ENCODE measurements at places on chromosomes 7 and 10.
A peak's percentile ranks its signal among the peaks of the same experiment; 100 is the strongest.

DNA sequence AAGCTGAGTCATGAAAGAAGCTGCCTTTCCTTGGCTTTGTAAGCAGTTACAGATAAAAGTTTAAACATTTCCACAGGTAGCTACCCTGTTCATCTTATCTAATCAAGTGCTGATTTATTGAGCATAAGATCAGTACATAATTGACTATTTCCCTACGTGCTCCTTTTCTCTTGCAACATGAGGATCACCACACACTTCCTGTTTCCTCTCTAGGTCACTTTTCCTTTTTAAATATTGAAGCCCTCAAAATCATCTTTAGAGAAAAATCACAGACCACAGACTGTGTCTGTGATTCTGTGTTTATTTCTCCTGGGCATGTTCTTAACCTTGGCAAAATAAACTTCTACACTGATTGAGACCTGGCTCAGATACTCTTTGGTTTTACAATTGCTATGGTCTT lies 69.5 kb downstream of the ZNF37A start:
- DNase-seq = no peak

- no peak for DNase-seq
Measured at GRCh38 chr10:11609052-11609451, 2.4 kb downstream of the USP6NL start.

GRCh38 chr7:140972344-140972743 lies 42.4 kb downstream of the MRPS33 start:
- no peak for DNase-seq

DNA sequence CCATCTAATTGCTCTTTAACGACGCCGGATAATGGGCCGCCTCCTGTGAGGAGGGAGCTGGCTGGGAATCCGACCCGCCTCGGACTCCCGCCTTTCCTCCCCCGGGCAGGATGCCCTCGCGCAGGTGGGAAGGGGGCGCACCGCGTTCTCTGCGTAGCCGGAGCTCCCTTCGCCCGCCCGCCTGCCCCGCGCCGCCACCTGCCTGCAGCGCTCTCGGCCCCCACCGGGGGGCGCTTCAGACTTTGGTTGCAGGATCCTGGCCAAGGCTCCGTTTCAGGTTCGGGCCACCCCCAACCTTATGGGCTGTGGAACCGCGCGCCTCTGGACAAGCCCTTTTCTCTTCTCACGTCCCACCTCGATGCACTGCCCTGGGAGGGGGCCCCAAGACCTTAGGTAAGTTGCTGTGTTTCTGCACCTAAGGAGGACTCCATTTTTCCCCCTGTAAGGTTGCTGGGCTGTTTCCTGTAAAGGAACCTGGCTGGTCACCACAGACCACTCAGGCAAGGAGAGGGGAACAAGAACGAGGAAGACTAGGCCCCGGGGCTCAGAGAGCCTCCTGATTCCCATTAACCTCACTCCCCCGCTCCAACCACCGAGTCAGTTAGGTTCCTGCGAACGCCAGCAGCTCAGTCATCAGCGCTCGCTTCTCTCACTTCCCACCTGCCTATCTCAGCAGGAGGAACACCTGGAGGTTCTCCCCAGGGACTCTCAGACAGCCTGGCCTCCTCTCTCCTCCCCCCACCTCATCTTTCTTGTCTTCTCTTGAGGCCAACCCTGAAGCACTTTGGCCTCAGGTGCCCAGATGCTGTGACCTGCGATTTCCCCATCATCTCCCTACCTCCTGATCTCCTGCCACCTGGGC lies 11.3 kb upstream of the KAZALD1 start:
- peak; percentile 73 for DNase-seq

GRCh38 chr10:44724415-44725174 lies 186.5 kb upstream of the TMEM72 start:
- DNase-seq = no peak

- DNase-seq = no peak
Measured at GRCh38 chr7:36448781-36449379, 59.2 kb downstream of the ANLN start.

DNA sequence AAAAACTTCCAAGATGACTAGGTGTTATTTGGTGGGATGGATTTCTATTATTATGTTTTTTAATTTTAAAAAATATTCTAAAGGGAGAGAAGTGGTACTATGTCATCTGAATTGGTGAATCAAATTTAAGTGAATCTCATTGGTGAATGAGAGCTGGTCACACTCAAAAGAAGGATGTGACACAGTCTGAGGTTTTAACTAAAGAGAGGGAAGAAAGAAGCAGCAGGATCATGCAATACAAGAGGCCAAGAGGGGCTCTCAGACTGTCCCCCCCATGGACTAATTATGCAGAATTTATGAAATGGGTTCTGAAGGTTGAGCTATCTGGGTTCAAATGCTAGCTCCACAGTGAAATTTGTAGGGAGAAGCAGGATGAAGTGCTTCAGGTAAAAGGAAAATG lies 16.2 kb downstream of the MACC1 start:
- no peak for DNase-seq

GRCh38 chr7:67809586-67809985 lies 813.0 kb downstream of the TYW1 start:
- DNase-seq = no peak

DNA sequence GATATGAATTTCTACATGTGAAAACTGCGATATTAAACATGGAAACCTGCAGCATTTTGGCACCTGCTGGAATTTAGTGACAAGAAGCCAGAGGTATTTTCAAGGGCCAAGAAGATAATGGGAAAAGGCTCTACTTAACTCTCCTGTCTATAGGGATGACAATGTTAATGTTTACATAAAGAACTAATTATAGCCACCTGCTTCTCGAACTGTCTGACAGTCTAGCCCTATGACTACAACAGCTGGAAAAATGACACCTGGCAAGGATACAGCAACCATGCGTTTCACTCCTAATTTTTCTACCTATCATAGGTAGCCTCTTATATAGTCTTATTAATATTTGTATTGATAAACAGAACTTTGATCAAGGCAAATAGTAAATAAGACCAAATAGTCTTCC lies 49.6 kb downstream of the MAGI2 start:
- no peak for DNase-seq

DNA sequence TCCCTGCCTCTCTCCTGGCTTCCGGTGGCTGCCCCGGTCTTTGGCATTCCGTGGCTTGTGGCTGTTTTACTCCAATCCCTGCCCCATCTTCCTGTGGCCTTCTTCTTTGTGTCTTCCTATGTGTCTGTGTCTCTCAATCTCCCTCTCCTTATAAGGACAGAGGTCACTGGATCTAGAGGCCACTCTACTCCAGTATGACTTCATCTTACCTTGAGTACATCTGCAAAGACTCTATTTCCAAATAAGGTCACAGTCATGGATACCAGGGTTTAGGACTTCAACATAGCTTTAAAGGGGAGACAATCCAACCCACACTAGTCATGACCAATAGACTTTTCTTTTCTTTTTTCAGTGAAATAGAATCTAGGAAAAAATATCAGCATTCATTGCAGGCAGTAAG lies 153.3 kb upstream of the INSYN2A start:
- DNase-seq = no peak

- DNase-seq = no peak
Measured at GRCh38 chr7:150359622-150360362, 8.8 kb upstream of the REPIN1 start.

GRCh38 chr10:4532976-4533375 lies 293.0 kb upstream of the AKR1E2 start:
- no peak for DNase-seq

DNA sequence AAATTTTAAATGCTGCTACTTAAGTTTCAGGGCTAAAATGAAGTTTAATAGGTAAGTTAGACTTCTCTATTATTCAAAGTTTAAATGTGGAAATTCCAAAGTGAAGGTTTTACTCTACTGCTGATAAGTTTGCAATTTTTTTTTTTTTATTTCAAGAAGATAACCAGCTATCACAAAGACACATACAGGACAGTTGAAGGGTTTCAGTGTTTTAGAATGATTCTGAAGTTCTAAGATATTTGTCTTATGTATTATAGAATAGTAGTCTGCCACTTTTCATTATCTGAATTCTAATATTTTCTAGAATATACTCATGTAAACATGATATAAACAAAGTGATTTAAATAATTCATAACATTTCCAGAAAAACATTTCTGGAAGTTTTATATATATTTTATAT lies 7.0 kb upstream of the CD36 start:
- DNase-seq = no peak

DNA sequence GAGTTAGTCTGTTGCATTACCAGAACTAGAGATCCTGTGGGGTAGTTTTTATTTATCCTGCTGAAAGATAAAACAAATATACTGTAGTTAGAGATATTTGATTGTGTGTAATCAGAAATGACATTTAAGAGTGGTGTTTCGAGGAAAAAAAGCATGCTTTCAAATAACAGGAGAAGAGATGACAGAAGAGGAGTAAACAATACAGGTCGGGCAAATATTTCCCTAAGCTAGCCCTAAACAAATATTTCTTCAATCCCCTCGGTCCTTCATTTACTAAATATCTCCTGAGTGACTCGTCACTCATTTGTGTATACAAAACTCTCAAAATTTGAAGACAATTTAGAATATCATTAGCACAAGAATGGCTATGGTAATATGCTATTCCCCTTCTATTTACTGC lies 219.7 kb upstream of the FERD3L start:
- DNase-seq = no peak

DNA sequence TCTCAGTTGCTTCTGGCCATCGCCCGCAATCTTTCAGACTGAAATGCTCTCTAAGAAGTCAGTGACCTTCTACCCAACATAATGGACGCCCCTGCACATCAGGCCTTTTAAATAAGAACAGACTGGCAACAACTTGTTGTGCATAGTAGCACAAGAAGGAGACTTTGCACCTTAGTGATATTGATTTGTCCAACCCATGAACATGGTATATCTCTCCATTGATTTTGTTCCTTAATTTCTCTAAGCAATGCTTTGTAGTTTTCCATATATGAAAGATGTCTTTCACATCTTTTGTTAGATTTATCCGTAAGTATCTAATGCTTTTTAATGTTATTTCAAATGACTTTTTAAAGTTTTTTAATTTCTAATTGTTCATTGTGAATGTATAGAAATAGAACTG lies 4.3 kb downstream of the IL15RA start:
- DNase-seq = no peak

DNA sequence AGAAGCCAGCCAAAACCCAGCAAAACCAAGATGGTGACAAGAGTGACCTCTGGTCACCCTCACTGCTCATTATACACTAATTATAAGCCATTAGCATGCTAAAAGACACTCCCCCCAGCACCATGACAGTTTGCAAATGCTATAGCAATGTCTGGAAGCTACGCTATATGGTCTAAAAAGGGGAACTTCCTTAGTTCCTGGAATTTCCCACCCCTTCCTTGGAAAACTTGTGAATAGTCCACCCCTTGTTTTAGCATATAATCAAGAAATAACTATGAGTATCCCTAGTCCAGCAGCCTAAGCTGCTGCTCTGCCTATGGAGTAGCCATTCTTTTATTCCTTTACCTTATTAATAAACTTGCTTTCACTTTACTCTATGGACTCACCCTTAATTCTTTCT lies 16.0 kb downstream of the CASP7 start:
- no peak for DNase-seq

DNA sequence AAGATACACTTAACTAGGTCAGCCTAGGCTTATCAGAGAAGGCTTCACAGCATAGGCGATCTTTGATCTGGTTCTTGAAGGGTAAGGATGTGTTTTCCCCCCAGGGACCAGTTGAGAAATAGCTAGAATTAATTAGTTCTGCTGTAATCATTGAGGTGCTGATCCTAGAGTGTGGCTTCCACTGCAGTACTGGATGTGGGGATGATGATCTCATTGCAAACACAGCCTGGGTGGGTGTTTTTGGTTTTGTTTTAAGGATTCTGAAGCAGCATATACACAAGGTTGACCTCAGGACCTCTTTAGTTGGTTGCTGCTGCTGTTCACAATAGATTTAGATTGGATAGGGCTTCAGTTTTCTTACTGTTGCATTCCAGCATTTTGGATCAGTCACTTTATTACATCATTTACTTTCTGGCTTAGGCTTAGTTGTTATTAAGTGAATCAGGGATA lies 159.7 kb downstream of the AUTS2 start:
- no peak for DNase-seq

DNA sequence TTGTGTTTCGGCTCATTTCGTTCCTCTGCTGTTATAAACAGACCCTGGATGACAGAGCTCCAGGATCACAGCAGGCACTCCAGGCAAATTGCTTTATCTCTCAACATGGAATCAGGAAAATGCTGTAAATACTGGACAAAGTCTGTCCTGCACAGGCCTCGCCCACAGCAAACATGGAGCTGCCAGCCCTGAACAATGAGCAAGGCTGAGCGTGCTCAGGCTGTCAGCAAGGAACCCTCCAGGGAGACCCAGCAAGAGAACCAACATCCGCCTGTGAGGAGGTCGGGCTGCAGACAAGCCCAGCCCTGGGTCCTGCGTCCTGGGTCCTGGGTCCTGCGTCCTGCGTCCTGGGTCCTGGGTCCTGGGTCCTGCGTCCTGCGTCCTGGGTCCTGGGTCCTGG lies 180.8 kb downstream of the PTPRN2 start:
- no peak for DNase-seq

GRCh38 chr7:128270826-128271272 lies 29.8 kb downstream of the LEP start:
- no peak for DNase-seq

DNA sequence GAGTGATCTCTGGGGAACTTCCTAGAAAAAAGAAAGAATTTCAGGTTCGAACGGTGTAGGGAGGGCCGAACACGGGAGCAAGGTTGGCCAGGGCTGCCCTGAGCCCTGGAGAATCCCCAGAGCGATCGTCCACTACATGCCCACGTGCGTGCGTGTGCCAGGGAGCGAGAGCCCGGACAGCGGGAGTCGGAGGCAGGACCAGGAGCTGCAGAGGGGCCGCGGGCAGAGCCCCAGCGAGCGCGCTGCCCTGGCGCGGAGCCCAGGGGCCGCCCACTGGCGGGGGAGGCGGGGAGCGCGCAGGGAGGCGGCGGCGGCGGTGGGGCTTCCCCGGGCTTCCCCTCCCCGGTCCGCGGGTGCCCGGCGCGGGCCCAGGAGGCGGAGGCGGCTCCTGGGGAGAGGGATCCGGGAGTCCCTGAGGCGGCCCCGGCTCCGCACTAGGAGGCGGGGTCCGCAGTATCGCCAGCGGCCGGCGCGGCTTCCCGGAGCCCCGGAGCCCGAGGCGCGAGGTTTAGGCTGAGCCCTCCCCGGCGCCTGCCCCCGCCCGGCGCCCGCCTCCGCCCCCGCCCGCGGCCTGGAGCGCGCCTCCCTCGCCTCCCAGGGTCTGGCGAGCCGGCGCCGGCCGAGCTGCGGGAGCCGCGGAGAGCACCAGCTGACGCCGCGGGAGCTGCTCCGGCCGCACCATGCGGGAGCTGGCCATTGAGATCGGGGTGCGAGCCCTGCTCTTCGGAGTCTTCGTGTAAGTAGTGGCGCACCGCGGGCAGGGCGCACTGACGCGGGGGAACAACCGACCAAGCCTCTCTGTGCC lies at the start of gene PLPP4:
Gene PLPP4, plus strand, starts transcription at position 602 of the 805 bp plus-strand sequence. Its CDS starts 79 bp downstream, at position 681.
- DNase-seq = no peak

- DNase-seq = no peak
Measured at GRCh38 chr7:112080978-112081377, 125.2 kb downstream of the DOCK4 start.

DNA sequence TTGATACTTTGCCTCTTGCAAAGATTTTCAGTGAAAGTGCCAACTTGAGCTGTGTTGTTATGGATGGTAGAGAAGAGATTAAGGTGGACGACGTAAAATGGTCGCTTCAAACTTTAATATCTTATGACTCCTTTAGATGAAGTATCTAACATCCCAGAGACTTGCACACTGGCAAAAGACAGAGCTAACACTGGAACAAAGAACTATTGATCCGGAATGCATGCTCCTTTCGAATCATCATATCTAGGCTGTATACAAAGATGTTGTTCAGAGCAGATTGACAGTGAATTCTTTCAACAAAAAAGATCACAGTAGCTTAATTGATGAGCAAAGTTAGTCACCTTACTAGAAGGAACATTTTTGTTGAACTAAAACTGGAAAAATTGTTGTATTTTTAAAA lies 592.7 kb downstream of the NXPH1 start:
- no peak for DNase-seq

GRCh38 chr7:93188870-93189634 lies 37.2 kb downstream of the HEPACAM2 start:
- no peak for DNase-seq
